ENCODE measurements at places on chromosomes 7 and 10.

DNA sequence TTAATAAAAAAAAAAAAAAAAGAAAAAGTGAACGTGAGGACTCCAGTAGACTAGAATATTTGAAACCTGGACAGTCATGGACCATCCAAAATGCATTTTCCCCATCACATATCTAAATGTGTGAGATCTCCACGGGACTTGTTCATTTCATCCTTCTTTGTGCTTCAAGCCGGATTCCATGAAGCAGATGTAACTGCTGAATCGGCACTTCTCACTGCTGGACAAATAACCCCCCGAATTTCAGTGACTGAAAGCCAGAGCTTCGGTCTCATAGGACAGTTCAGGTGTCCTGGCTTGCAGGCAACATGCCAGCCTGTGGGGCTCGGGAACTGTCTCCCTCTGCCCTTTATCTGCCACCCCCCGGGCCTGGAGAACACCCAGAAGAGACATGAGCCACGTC lies 33.3 kb downstream of the RNF32 start:
- DNase-seq, result no peak

DNA sequence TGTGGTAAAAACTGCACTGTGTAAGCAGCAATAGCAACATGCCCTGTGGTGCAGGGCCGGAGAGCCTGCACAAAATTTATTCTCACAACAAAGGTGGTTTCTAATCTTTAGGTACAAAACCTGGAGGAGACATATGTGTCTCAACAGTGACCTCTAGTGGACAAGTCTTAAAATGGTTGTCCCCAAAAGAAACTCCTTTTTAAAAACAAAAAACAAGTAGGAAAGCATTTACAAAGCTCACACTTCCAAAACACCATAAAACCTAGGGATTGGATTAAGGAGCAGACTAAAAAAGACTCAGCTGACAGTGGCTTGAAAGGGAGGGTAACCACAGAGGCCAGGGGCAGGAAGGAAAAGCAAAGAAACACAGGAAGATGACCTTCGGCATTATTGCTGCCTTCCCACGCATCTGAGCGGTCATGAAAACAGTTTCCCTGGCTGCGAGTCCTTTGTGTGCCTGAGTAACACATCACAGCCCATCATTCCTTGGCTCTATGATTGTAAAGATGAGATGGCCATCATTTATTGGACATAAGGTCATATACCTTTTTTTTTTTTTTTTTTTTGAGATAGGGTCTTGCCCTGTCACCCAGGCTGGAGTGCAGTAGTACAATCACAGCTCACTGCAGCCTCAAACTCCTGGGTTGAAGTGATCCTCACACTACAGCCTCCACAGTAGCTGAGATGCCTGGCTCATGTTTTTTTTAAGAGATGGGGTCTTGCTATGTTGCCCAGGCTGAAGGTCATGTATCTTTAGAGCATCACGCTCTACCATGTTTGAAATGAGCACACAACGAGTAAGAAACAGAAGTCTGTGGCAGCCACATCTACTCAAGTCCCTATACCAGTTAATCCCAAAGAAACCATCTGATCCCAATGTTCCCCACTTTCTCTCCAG lies 39.5 kb downstream of the RSU1 start:
- peak; percentile 16 for DNase-seq

GRCh38 chr10:6040205-6040604 lies 22.0 kb downstream of the IL2RA start:
- no peak for DNase-seq

DNA sequence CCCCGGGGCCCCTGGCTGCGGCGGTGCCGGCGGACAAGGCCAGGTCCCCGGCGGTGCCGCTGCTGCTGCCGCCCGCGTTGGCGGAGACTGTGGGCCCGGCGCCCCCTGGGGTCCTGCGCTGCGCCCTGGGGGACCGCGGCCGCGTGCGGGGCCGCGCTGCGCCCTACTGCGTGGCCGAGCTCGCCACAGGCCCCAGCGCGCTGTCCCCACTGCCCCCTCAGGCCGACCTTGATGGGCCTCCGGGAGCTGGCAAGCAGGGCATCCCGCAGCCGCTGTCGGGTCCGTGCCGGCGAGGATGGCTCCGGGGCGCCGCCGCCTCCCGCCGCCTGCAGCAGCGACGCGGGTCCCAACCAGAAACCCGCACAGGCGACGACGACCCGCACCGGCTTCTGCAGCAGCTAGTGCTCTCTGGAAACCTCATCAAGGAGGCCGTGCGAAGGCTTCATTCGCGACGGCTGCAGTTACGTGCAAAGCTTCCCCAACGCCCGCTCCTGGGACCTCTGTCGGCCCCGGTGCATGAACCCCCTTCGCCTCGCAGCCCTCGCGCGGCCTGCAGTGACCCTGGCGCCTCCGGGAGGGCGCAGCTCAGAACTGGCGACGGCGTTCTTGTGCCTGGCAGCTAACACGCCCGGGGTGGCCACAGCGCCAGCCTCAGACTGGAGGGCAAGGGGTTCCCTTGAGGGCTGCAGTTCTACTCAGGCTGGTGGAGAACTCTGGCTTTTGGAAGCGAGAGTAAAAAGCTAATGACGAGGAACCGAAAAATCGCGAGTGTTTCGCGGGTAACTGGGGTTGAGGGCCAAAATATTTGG lies 804 bp downstream of the FRAT1 start:
- no peak for DNase-seq

- DNase-seq, result no peak
These were observed 19.9 kb upstream of the ZEB1 start for GRCh38 chr10:31299119-31299518.

Measured in NCI-H2171 (cell line).